ENCODE measurements at places on chromosomes 2 and 18.

- no peak for DNase-seq
These were observed 58.6 kb upstream of the NYAP2 start for GRCh38 chr2:225340923-225341322.

- DNase-seq, result no peak
These were observed 36.1 kb downstream of the ASXL2 start for GRCh38 chr2:25842155-25842554.

DNA sequence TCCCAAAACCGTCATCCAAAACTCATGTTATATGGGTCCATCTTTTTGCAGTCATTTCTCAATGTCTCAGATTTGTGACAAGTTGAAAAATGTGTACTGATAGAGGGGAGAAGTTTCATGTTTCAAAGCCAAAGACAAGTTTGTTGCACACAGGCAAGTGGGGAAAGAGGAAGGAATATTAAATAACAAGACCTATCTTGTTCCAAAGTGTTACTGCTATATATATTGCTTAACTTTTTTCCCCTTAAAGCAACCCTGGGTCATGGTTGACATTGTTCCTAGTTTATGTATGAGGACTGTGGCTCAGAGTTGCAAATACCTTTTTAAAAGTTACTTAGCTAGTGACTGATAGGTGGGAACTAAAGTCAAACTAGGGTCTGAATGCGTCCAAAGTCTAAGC lies 1.7 kb downstream of the ITGA4 start:
- DNase-seq, result no peak

- no peak for DNase-seq
These were observed 284.7 kb upstream of the VWC2L start for GRCh38 chr2:214126135-214126534.

- no peak for DNase-seq
These were observed 86.2 kb downstream of the METTL8 start for GRCh38 chr2:171347591-171348032.

DNA sequence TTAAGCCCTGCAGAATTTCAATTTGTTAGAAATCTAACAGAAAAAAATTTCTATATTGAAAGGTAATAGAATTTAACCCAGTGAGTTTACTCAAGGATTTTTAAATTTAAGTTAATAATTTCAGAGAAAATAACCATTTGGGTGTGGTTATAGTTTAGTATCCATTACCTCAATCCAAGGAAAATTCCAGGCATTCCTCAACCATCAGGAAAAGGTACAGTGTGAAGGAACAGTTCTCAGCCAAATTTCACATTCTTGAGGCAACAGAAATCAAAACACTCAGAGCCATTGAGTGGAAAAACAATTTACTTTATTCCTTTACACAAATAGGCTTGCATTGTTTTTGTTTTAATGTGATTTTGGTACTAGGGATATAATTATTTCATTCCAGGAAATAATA lies 45.6 kb downstream of the ONECUT2 start:
- no peak for DNase-seq

Measured in pancreas (tissue), 10 donors.